Substantia nigra (tissue), 51 donors: ENCODE measurements at places on chromosomes 6 and 20.

DNA sequence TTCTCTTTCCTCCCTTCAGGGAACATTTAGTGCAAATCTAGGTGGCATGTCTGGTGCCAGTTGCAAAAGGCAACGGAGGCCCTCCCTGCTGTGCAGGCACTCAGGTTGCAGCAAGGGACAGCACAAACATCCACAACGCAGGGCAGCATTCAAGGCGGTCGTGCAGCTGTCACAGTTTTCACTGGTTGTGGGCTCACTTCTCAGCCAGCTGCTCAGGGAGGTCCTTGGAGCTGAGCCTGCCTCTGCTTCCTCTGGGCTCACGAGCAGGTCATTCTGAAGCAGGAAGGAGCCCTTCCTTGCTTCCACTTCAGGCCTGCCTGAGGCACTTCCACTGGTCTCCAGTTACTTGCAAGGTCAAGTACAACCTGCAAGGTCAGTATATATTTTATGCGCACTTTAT lies 3.8 kb upstream of the NPEPL1 start:
- DNase-seq, result no peak

DNA sequence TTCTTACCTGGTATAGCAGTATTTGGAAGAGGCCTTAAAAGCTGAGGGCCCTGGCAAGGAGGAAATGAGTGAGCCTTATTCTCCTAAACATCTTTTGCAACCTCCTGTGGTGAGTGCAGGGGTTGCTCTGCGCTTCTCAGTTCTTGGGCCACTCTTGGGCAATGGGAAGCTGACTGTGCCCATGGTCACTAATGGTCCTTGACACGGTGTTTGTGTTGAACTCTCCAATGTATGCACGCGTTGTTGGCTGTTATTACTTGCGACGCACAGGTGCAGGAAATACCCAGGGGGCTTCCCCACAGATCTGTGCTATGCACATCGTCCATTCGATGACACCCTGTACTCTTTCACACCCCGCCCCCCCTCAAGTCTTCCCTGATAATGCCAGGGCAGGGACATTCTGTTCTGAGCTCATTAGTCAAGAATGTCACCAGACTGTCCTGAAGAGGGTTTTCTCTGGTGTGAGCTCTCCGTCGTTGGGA lies 79.7 kb downstream of the EDN1 start:
- DNase-seq, result no peak

DNA sequence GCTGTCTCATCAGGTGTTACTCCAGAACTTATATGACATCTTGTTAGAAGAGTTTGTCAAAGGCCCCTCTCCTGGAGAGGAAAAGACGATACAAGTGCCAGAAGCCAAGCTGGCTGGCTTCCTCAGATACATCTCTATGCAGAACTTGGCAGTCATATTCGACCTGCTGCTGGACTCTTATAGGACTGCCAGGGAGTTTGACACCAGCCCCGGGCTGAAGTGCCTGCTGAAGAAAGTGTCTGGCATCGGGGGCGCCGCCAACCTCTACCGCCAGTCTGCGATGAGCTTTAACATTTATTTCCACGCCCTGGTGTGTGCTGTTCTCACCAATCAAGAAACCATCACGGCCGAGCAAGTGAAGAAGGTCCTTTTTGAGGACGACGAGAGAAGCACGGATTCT lies 43.7 kb upstream of the SMIM28 start:
- DNase-seq, result no peak

- no peak for DNase-seq
Measured at GRCh38 chr6:91573826-91574416, 987.0 kb upstream of the MAP3K7 start.

DNA sequence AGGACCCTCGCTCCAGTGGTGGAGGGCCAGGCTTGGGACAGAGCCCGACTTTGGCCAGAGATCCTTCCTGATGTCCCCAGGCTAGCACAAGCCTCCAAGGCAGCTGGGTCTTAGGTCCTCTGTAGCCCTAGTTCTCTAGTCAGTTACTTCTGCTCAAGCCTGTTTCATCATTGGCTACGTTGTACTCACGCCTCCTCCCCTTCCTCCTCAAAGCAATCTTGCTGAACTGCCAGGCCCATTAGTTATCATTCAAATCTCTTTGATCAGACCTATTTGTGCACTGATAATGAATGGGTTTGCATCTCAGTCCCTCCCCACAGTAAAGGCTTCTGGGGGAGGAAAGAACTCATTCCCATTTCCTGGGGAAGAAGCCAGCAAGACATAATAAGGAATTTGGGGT lies 256.8 kb downstream of the NFATC2 start:
- no peak for DNase-seq

GRCh38 chr20:59571551-59572314 lies 32.6 kb upstream of the PHACTR3 start:
- DNase-seq, result peak; percentile 60

DNA sequence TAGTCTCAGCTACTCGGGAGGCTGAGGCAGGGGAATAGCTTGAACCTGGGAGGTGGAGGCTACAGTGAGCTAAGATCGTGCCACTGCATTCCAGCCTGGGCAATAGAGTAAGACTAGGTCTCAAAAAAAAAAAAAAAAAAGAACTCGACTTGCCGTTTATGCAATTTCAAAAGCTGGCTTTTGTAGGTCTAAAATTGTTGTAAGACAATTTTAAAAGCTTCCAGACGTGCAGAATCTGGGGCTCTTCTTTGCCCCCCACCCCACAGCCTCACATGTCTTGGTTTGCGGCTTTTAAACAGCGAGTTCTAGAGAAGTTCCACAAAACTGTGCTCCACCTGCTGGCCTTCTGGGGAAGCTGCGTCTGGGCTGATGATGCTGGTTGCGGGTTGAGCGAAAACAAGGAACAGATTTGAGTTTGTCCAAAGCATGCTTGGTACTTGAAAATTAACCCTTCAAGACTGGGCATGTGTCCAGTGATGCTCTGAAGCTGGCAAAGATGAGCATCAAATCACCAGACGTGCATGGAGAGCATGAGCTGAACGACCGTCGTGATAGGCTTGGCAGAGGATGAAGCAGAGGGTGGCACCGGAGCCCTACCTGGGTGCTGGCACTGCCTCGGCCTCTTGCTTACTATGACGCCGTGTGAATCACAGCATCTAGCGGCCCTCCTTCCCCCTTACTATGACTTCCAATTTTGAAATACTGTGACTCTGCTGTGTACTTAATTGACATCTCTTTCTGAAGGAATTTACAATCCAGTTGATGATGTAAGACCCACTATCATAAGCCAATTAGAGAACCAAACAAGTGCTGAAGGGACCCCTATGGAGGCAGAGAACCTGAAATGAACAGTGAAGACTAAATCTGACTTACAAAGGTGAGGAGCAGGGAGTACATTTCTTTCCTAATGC lies 171.4 kb downstream of the GMPR start:
- DNase-seq, result peak; percentile 8

- no peak for DNase-seq
Measured at GRCh38 chr6:42624601-42625000, 60.8 kb downstream of the UBR2 start.

DNA sequence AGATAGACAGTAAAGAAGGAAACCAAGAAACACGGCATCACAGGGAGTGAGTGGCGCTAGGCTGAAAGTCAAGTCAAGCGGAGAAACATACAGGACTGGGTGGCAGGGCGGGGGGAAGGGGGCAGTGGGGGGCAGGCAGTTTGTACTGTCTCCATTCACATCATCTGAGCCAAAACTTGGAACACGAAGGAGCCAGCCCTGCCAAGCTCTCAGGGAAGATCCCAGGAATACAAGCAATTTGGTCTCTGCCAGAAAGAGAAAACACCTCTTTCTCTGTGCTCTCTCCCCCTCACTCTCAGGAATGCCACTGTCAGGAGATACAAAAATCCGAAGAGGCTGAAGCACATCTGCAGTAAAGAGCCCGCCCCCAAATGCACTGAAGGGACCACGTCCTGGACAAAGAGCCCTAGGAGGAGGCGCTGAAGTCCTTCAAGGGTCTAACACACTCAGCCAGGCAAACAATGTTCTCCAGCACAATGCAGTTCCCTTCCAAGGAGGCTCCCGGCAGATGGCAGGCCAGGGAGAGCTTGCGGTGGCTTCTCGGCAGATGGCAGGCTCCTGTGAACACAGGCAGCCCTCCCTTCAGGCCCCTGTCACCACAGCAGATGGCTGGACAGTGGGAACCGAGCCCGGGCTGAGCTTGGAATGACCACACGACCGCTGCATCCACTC lies 90.0 kb downstream of the ATP9A start:
- peak; percentile 58 for DNase-seq

GRCh38 chr20:10635476-10636208 lies 38.2 kb downstream of the JAG1 start:
- DNase-seq, result no peak

GRCh38 chr6:8181160-8181881 lies 79.0 kb upstream of the EEF1E1 start:
- DNase-seq, result no peak

- DNase-seq, result no peak
Measured at GRCh38 chr6:53005663-53006250, 10.7 kb upstream of the GSTA4 start.

- DNase-seq, result no peak
Measured at GRCh38 chr6:100944644-100945043, 63.5 kb upstream of the ASCC3 start.

DNA sequence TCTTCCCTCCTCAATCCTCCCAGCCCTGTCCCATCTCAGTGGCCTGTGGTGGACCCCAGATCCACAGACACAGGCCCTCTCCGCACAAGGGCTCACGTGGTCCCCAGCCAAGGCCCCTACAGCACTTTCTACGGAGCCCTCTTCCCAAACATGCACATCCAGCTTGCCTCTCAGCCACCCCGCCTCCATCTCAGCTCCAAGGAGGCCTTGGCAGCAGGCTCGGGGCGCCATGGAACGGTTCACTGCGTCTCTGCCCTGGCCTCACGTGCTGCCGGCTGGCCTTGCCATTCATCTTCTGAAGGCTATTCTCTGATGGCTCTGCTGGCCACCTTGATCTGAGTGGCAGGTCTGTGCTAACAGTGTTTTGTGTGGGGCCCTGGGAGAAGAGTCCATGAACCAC lies 33.0 kb downstream of the GNAS-AS1 start:
- DNase-seq, result no peak

DNA sequence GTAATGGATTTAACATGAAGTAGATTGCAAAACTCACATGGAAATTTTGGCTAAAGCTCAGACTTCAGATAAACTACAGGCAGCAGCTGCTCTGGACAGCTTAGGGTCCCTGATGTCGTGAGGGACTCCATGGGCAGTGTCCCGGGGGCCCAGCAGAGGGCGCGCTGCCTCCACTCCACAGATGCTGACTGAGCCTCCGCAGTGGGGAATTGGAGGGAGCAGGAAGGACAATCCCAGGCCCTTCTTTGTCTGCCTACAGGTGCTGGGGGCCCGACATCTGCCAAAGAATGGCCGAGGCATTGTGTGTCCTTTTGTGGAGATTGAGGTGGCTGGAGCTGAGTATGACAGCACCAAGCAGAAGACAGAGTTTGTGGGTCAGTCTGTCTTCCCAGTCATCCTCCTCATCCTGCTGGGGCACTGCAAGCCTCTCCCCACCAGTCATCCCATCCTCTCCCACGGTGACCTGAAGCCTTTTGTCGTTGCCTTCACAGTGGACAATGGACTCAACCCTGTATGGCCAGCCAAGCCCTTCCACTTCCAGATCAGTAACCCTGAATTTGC lies 35.9 kb downstream of the PLCG1 start:
- peak; percentile 89 for DNase-seq

DNA sequence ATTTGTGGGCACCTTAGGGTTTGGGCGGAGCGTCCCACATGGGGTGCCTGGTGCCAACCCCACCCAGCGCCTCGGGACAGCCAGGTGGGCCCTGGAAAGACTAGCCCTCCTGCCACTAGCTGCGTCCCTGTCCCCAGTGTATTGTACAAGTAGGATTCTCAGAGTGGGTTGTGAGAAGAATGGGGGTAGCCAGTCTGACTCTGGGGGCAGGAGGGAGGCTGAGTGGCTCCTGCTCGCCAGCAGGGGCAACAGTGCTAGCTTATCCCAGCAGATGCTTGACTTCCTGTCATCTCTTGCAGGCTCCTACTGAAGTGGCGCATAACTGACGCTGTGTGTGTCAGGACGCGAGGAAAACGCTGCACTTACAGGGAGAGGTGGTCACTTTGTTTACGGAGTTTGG lies 9.3 kb downstream of the PSMA7 start:
- no peak for DNase-seq

- no peak for DNase-seq
Measured at GRCh38 chr20:39800548-39800947, 838.4 kb downstream of the DHX35 start.
